ENCODE measurements at places on chromosomes 4 and X. TPM values are rescaled to one million over a fixed set of nuclear protein-coding genes. Genes with fewer than 3 reads are reported as not detected.

GAB3 gene
- 2.1 TPM for total RNA-seq

PABPC1L2A gene
- 0.91 TPM for total RNA-seq

JADE3 gene
- total RNA-seq, result 10.9 TPM

ZBED1 gene
- total RNA-seq, result 28.4 TPM

CNKSR2 gene
- 168 TPM for total RNA-seq

CORIN gene
- total RNA-seq, result 12.9 TPM

DAPP1 gene
- 0.73 TPM for total RNA-seq

NCBP2L gene
- not detected for total RNA-seq

TBX22 gene
- 0.18 TPM for total RNA-seq

GPAT3 gene
- 0.27 TPM for total RNA-seq

All from cerebellum (tissue), 4 donors.